ENCODE measurements at places on chromosomes 11 and 22.

DNA sequence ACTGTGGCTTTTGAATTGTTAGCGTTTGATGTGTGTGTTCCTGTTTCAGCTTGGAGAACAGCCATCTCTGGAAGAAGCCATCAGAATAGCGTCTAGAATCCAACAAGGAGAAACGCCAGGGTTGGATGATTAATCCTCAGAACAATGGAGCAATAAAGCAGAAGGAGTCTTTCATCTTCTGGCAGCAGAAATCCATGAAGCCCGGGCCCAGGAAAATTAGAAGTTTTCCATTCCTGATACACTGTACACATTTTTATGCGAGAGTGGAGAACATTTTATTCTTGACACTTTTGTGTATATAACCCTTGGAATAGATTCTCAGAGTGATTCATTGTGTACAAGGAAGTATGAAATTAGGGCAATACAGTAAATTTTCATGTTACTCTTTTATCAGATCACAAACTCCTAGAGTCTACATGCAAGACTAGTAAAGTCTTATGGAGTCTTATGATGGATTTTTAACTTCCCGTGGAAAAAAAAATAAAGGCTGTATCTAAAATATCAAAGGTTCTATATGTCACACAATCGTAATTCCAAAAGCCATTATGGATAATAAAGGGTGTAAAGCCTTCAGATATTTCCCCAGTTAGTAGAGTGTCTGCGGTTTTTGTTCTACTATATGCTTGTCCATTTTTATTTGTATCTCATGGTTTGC, 45.9 kb upstream of the WEE1 start:
- no peak for DNase-seq

DNA sequence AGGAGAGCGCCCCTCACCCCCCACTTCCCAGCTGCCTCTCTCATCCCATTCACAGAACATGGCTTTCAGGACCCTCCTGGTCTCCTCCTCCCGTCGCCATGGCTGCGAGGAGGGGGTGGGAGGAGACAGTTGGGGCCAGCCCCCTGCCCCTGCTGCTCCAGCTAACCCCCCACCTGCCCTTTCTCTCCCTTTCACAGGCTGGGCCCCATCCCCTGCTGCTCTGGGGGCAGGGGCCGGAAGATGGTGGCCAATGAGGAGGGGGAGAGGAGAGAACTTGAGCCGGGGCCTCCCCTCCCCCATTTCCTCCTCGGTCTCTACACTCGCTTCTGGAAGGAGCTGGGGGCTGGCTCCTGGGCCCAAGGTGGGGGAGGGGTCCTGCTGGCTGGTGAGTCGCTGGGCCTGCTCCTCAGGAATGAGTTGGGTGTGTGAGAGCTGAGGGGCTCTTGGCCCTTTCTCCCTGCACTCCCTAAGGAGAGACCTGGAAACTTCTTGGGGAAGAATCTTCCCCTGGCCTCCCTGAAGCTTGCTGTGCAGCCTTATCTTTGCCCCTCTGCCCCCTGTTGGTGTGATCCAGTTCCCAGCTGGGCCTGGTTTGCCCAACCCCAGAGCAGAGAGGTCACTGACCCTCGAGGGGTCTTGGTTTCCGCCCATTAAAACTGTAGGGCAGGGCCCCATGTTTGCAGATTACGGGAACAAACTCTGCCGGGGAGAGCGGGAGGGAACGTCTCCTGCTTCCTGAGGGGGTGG, 10.2 kb downstream of the YPEL4 start:
- DNase-seq, result peak; percentile 100

- no peak for DNase-seq
Observed at GRCh38 chr11:47908198-47908597, 60.0 kb upstream of the NUP160 start.

- no peak for DNase-seq
Observed at GRCh38 chr22:41140365-41140957, 48.1 kb downstream of the EP300 start.

GRCh38 chr22:44196731-44197131, 16.0 kb downstream of the PARVG start:
- DNase-seq, result no peak

GRCh38 chr11:76248210-76248609, 41.9 kb upstream of the WNT11 start:
- peak; percentile 65 for DNase-seq

GRCh38 chr11:27357250-27357649, 5.8 kb downstream of the CCDC34 start:
- DNase-seq, result no peak

DNA sequence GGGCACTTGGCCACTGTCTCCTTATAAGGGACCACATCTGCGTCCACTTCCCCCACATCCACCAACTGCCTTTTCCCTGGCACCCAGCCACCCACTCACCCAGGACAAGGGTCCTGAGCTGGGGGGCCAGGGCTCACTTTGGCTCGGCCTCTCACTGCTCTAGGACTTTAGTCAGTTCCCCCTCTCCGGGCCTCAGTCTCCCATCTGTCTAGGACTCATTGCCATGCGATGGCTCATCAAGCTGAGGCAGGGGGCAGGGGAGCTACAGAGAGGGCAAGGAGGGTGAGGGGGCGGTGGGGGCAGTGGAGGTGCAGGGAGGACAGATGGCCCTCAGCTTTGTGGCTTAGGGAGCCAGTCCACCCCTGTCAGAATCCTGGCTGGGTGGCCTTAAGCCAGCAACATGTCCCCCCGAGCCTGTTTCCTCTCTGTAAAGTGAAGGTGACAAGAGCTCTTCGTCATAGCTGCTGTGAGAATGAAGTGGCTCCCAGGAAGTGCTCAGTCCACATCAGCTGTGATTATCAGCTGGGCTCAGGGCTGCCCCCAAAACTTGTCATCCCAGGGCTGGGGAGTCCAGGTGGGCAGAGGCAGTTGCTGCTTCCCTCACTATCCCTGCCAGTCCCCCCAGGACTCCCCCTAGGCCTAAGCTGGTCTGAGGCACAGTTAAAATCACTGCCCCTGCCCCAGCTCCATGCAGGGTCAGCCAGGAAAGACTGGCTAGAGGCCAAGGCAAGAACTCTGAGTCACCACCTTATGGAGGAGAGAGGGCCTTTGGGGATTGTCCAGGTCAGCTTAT, 14.9 kb downstream of the RAC2 start:
- no peak for DNase-seq

DNA sequence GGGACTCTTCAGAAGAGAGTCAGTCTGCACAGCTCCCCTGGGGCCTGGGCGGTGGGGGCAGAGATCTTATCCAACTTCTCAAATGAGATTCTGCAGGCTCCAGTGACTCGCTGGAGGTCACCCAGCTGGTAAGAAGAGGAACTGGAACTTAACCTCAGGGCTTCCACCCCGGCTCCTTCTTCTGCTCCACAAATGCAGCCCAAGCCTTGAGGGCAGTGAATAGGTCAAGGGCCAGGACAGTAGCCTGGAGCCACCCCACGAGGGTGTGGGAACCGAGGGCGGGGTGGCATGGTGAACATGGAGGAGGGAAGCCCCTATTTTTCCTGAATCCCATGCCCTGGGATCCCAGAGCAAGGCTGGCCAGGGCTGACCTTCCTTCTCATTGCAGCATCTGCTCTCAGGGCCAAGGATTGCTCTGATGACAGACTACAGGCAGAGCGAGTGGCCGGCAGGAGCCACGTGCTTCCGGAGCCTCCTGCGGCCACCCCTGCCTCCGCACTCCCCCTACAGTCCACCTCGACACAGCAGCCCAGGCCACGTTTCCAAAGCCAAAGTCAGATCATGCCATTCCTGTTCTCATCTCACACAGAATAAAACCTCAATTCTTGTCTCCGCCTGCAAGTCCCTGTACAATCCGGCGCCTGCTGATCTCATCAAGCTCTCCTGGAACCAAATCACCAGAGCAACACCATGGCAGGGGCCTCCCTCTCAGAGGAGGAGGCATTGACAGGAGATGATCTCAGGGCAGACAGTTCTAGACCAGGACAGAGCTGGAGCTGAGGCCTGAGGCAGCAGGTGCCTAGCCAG, 21.1 kb upstream of the UPK3A start:
- DNase-seq, result peak; percentile 84

GRCh38 chr11:61891331-61892084, at the start of gene FADS3:
FADS3 (minus strand) TSS chr11:61891545; CDS start chr11:61891381, 164 bp downstream.
- DNase-seq, result peak; percentile 96

DNA sequence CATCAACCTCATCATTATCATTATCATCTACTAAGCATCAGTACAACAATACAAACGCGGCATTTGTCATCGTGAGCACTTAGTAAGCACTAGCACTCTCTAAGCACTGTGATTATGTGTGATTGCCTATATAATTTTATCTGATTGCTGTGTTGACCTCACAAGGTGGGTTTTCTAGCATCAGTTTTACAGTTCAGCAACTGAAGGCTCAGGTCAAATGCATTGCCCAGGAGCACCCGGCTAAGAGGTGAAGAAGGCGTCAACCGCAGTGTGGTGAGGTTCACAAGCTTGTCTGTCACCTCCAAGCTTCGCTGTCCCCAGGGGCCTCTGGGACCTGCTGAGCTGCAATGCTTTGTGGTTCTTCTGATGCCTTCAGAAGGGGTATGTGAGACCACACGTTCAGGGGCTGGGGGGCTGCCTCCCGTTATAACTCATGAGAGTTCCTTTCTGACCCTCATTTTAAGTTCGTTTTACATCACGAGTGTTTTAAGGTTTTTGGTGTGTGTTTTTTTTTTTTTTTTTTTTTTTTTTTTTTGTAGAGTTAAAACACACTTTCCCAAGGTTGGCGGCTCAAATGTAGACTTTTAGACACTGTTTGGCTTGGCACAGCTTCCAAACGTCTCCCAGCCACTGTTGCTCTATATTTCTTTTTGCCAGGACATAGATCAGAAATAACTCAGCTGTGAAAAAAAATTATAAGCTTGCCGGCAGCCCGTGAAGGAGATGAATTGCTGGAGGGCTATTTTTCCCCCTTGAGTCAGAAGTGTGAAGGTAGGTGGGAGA, 33.8 kb upstream of the SCUBE1 start:
- no peak for DNase-seq

DNA sequence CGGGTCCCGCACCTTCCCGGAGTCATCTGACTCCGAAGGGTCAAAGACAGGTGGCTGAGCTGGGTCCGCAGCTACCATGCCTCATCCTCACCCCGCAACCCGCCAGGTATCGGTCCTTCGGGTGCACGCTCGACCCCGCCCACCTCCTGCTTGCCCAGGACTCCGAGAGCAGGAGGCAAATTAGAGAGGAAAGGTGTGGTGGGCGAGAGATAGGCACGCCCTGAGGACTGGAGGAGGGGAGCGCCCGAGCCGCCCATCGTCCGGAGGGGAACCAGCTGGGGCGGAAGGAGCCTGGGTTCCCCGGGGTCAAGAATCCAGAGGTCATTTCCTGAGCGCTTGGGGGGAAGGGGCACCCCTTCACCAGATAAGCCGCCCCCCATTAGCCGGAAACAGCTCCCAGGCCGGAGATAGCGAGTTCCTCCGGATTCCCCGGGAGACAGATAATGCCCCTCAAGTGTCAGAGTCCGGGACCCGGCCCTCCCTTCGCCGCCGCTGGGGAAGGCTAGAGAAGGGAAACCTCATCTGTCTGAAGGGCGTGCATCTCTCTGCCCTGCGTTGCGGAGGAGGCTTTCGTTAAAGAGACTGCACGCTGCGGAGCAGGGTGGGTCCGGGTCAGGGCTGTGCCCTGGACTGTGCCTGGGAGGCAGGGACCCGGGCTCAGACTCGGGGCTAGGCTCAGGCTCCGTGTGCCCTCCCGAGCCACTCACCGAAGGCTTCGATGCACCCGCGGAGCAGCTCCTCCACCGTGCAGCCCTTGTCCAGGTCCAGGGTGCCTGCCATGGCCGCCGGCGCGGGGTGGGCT, 1.7 kb downstream of the RASGRP2 start:
- peak; percentile 56 for DNase-seq

DNA sequence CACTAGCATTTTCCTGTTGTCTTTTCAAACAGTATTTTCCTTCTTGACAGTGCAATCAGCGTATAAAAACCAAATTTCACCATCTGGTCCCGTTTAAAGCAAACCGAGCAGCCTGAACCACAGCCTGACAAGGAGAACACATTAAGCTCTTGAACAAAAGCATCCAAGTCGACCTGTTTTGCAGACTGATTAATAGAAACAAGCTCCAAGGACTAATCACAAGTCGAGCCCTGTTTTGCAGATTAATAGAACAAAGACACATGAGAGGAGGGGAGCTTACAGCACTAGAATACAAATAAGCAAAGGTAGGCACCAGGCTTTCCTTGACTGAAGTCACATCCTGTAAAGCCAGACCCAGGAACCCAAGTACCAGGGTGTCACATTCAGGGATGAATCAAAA, 104.8 kb downstream of the MPPED2 start:
- DNase-seq, result no peak

GRCh38 chr11:67098799-67099429, 20.1 kb upstream of the KDM2A start:
- DNase-seq, result no peak

DNA sequence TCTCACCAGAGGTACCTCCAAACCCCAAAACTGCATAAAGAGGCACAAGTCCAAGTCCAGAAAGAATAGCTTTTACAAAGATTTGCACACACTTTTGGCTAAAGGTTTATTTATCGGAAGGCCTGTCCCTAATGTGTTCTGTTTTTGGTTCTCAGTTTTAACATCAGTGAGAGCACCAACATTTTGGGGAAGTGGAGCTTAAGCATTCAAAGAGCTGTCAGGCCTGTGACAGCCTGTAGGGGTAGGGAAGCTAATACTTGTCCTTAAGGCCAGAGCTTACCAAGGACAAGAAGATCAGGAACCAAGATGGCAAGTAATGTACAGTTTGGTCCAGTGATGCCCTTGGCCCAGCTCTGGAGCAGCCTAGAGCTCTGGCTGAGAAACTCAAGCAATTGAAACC, 38.9 kb upstream of the SCUBE2 start:
- no peak for DNase-seq

GRCh38 chr11:110126936-110127335, 33.7 kb downstream of the ZC3H12C start:
- no peak for DNase-seq

DNA sequence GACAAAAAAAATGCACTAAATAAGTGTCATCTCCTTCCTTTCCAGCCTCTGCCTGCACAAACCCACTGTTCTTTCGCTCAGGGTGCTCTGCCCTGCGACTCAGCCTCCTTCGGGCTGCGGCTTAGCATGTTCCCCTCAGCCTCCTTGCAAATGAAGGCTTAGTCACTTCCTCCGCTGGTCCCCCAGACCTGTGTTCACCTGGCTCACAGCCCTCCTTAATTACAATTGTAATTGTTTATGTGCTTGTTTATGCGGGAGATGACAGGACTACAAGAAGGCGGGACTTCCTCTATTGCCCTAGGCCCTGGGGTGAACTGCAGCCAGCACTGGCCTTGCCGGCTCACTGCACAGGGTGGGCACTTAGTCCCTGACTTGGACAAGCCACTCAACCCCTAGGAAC, 303.6 kb downstream of the KIRREL3 start:
- no peak for DNase-seq

GRCh38 chr11:17907046-17907445, 105.8 kb downstream of the SERGEF start:
- DNase-seq, result no peak

GRCh38 chr11:20068691-20069090, 91.6 kb downstream of the DBX1 start:
- no peak for DNase-seq

GRCh38 chr11:115193914-115194801, 310.1 kb downstream of the CADM1 start:
- no peak for DNase-seq

DNA sequence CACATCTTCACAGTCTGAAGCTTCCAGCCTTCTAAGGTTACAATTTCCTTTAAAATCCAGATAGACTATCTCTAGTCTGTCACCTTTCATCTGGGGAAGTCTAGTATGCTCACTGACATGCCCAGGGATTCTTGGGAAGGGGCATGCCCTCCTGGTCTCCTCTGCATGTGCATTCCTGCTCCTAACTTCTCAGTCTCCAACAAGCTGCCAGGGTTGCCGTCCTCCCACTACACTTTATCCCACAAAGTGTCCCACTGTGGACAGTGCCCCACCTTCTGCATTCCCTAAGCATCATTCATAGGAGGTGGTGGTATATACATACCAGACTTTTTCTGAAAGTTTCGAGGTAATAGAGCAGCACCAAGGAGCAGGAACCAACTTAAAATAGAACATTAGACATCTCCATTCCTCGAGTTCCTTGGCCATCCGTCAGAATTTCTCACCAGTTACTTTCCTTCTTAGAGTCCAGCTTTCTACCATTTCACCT, 28.7 kb downstream of the EIF3F start:
- DNase-seq, result peak; percentile 20

Measured in H9 (cell line).